GM23248 (cell line): ENCODE measurements at places on chromosomes 1 and 21.

- peak; percentile 70 for DNase-seq
Measured at GRCh38 chr21:31580866-31581276, 78.6 kb upstream of the SOD1 start.

- no peak for DNase-seq
Measured at GRCh38 chr1:218556016-218556415, 210.9 kb downstream of the TGFB2 start.

GRCh38 chr21:27954543-27955165 lies 987.8 kb upstream of the ADAMTS5 start:
- DNase-seq: peak; percentile 0

- DNase-seq: peak; percentile 78
Measured at GRCh38 chr1:116574581-116575291, 3.9 kb upstream of the CD58 start.

DNA sequence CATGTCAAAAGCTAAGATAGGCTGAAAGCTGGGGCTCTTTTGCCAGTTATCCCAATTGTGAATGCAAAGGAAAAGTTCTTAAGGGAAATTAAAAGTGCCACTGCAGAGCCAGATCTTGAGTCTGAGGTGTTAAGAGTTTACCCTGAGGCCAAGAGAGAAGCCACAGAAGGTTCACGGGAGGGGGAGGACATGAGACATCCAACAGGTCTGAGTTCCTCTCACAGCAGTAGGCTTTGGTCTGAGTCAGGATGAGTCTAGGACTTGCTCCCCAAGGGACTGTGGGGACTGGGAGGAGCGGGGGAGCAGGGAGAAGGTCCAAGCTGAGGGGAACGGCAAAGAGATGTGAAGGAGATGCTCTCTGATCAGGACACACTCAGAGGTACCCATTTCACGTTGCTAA lies 411.2 kb upstream of the CAMK1G start:
- DNase-seq: no peak

DNA sequence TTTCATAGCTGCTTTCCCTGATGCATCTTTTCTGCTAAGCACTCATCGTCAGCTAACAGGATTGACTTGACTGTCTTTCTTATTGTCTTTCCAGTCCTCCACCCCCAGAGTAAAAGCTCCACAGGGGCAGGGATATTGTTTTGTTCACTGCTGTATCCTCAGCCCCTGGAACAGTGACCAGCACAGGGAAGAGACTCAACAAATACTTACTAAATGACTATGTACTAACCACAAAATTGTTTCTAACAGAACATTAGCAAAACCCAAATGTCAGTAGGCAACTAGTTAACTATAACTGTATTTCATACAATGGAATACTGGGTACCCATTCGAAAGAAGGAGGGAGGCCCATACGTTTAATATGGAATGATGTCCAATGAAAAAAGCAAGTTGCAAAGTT lies 53.0 kb downstream of the BCAR3 start:
- peak; percentile 63 for DNase-seq

DNA sequence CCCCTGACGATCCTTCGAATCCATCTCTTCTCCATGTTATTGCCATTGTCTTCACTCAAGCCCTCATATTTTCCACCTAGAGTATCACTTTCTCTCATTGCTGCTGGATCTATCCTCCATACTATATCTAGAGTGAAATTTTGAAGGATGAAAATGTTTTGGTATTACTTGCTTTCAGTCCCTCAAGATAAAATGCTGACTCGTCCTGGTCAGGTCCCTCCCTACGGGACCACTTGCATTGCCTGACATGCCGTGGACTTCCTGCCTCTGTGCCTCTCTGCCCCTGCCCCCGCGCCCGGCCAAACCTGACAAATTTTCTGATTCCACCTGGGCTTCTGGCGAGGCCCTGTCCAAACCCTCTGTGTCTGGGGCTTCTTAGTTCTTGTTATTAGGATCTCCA lies 23.6 kb downstream of the SPATA46 start:
- DNase-seq: no peak

- no peak for DNase-seq
Measured at GRCh38 chr1:176765608-176766007, 302.6 kb downstream of the PAPPA2 start.

DNA sequence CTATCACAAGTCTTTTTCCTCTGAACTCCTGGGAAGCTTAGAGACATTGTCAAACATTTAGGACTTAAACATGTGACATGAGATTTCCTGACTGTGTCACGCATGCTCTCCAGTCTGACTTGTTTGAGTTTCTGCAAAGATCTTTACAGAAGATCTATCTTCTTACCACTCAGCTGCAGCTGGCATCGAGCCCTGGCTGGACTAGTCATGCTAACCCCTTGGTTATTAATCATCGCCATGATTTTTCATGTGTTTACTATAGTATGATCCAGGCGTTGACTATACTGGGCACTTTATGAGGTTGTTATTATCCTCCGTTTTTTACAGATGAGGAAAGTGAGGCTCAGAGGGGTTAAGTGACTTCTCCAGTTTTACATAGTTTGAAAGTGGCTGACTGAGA lies 18.1 kb upstream of the IRF2BP2 start:
- peak; percentile 94 for DNase-seq

GRCh38 chr1:90925928-90926869 lies 95.6 kb downstream of the ZNF644 start:
- DNase-seq: peak; percentile 56

GRCh38 chr21:45863267-45863666 lies 118.3 kb upstream of the COL6A1 start:
- no peak for DNase-seq

GRCh38 chr1:94265906-94266305 lies 28.5 kb upstream of the ARHGAP29 start:
- DNase-seq: peak; percentile 69

- peak; percentile 6 for DNase-seq
Measured at GRCh38 chr1:106584676-106585075, 471.8 kb upstream of the PRMT6 start.

DNA sequence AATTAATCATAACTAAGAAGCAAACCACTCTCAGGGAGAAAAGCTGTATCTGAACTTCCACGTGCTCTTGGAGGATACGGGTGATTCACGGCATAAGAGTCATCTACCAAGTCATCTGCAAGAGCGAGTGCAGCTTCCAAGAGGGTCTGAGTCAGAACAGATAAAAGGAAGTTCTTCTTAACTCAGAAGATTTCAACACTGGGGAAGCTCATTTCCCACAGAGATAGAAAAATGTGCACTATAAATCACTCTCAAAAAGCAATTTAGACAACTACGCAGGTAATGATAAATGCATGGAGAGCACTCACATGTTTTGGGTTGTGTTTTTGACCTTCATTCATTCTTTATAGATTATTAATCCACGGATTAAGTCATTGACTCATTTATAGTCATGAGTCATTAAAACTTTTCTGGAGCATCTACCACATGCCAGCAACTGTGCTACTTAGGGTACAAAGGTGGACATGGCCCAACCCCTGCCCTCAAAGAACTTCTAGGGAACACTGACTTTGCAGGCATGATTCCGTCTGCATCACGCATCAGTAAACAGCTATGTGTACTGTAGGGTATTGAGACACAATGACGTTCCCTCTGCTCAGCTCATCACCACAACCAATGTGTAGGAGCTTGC lies 20.8 kb downstream of the KCNJ15 start:
- DNase-seq: peak; percentile 99

GRCh38 chr1:243926803-243927245 lies 76.8 kb upstream of the AKT3 start:
- DNase-seq: peak; percentile 91
